ENCODE measurements at places on chromosomes 11 and 22.

GRCh38 chr22:42317691-42318547, 47.5 kb upstream of the TCF20 start:
- DNase-seq, result no peak

DNA sequence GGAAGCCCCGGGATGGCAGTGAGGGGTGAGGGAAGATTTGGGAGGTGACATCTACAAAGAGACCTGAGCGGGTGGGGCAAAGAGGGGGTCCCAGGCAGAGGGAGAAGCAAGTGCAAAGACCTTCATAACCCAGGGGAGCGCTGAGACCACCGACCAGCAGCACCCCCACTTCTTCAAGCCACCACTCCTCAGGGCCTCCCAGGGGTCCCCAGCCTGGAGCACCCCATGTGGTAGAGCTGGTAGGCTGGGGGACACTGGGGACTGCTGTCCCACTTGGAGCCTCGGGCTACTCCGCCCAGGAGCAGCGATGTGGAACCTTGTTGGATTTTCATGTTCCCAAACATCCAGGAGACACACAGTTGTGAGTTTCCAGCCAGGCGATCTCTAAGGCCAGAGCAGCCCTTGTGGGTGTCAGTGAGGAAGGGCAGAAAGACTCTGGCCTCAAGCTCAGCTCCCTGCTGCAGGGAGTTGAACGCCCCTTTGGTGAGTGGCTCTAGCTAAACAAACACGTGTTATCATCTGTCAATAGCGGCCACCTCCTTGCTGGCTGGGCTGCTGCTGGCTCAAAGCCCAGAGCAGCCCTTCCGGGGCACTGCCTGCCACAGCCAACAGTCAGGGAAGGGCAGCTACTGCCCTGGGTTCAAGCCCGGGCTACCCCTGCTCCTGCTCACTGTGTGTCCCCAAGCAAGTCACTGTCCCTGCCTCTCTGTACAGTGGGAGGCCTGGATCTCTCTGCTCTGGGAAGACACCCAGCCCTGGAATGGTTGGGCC, 25.7 kb upstream of the CHKA start:
- no peak for DNase-seq

DNA sequence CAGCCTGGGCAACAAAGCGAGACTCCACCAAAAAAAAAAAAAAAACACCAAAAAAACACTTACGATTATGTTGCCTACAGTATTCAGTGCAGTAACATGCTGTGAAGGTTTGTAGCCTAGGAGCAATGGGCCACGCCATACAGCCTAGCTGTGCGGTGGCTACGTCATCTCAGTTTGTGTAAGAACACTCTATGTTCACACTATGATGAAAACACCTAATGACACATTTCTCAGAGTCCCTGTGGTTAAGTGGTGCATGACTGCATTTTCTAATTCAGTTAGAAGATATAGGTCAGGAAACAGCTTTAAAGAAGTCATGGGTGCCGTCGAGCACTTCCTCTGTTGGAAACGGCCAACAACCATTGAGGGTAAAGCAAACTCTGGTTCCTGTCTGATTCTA, 75.7 kb upstream of the ANO1 start:
- no peak for DNase-seq

DNA sequence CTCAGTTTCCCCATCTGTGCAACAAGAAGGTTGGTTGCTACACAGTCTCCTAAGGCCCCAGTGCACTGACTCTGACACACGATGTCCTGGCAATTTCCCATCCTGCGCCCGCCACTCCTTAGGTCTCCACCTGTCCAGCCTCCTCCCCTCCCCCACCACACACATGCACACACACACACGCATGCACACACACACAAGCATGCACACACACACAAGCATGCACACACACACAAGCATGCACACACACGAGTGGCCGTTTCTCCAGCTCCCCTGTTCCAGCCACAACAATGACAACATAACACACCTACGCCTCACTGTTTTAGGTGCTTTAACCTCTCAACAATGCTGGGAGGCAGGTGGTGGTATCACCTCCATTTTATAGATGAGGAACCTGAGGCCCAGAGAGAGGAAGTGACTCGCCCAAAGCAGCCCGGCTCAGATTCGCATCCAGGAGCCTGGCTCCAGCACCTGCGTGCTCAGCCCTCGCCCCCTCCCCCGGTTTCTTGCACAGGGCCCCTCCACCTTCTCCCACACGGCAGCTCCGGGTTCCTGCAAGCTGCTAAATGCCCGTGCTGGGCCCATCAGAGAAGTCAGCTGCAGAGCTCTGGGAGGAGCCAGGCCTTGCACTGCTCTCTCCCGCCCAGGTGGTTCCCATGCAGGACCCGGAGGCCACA, 13.0 kb downstream of the CYTH4 start:
- DNase-seq, result no peak

DNA sequence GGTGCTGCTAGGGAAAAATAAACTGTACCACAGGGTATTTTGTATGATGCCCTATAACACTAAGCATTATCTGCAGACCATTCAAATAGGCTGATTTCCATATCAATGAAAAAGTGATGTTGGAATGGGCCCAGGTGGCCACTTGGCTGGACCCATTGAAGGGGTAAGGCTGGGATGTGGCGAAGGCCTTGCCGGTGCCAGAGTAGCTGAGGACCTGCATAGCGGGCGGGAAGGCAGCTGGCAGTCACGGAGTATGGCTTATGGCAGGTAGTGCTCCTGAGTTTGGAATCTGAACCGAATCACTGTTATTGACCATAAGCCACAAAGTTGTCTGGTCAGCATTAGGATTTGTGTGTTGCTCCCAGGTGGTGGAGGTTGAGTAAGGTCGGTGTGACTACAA, 131.0 kb downstream of the MICAL2 start:
- DNase-seq, result no peak

GRCh38 chr11:128924104-128924503, 18.6 kb downstream of the TP53AIP1 start:
- DNase-seq, result no peak
